ENCODE measurements at places on chromosomes 6 and 20. TPM values are rescaled to one million over a fixed set of nuclear protein-coding genes. Genes with fewer than 3 reads are reported as not detected.

DNA sequence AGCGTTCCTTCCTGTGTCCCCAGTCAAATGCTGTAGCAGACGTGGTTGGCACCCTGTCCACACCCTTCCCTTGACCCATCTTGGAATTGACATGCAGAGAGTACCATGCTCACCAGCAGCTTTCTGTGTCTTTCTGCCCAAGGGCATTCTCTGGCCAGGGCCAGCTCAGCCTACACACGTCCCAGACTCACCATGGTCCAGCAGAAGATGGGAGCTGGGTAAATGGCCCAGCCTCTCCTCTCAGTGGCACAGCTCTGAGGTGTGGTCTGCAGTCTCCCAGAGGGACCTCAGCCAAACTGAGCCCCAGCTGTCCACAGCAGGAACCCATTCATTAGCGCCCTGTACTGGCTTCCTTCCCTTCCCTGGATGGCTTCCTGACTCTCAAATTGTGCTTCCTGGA, 31.1 kb upstream of the BLCAP start:
- no peak for DNase-seq

CCN5 gene
- total RNA-seq = 39.5 TPM

BNIP5 gene
- not detected for total RNA-seq

GRCh38 chr6:170280689-170281045, 10.2 kb downstream of the DLL1 start:
- DNase-seq = no peak

GABRR1 gene
- total RNA-seq = not detected

- no peak for DNase-seq
These were observed 6.9 kb upstream of the ADGRB3 start for GRCh38 chr6:68628161-68628560.

GRCh38 chr6:36651659-36652379, 26.7 kb upstream of the CDKN1A start:
- no peak for DNase-seq

- DNase-seq = no peak
These were observed 29.7 kb downstream of the RPF2 start for GRCh38 chr6:111011360-111012142.
